ENCODE measurements at places on chromosomes 1 and 21.

DNA sequence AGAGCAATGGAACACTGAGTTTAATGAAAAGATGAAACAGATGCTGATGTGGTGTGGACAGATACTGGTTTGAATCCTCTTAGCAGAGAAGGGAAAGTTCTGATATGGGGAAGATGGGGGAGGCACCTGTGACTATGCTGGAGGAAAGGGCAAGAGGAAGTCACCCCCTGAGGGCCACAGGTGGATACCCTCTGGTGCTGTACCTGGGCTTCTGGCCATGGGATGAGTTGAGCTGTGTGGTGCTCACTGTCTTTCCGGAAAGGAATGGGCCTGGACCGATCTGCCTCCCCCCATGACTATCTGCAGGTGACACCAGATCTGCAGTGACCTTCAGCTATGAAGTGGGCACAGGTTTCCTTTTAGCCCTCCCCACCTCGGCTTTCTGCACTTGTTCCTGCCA, 52.4 kb downstream of the IER5 start:
- DNase-seq: no peak

DNA sequence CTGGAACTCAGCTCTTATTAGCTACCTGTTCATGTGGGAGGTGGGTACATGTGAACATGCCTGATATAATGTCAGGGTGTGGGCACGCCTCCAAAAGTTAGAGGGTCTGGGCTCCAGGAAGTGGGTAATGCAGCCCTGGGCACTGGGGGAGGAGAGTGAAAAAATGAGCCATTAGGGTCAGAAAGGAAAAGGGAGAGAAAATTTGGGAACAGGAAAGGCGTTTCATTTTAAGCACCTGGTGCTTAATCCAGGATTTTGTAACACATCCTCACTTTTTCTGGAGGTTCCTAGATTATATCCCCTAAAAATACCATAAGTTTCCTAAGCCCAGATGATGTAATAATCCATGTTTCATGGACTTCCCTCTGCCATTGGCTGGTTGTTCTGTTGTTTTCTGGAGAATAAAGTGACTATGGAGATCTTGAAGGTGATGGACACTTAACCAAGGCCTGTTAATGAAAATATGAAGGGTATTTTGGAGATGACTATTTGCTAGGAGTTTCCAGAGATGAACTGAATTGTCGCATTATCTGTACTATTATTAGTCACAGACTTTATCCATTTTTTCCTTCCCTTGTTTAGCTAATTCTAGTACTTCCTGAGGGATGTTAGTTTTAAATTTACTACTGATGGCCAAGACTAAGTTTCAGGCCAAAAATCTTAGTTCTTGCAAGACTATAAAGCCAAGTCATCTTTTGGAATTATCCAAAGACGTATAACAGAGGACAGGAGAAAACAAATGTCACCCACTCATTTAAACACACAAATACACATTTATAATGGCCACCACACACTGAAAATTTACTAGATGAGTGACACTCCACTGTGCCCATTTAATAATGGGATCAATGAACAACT, 24.4 kb upstream of the TARBP1 start:
- DNase-seq: no peak

- peak; percentile 79 for DNase-seq
These were observed 425.3 kb downstream of the DUSP10 start for GRCh38 chr1:221316491-221317056.

GRCh38 chr21:36728371-36729111, 29.6 kb downstream of the SIM2 start:
- DNase-seq: no peak

GRCh38 chr1:198472119-198472518, 68.4 kb downstream of the ATP6V1G3 start:
- no peak for DNase-seq

DNA sequence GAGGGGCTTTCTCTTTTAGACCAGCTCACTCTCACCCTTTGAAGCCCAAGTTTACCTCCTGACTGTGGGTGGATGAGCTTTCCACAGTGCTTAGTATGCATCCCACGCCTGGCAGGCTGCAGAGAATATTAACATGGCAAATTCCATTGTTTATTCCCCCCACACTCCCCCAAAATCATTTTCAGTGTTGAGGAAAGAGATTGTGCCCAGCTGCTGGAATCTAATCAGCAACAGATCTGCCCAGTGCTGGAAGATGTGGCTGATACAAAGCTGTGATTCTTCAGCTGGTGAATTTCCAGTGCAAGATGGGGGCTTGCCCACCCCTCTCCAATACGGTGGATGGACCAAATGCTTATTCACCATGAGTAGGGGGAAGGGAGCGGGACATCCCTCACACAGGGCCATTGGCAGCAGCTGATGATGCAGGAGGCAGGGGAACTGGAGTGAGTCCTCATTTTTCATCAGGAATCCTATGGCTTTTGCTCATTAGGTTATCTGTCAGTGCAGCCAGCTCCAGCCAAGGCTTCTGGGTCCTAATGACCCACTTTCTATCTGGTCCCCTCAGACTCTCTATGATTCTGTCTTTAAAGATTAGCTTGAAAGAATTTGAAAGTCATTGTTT, 39.7 kb upstream of the KCNA3 start:
- DNase-seq: no peak

DNA sequence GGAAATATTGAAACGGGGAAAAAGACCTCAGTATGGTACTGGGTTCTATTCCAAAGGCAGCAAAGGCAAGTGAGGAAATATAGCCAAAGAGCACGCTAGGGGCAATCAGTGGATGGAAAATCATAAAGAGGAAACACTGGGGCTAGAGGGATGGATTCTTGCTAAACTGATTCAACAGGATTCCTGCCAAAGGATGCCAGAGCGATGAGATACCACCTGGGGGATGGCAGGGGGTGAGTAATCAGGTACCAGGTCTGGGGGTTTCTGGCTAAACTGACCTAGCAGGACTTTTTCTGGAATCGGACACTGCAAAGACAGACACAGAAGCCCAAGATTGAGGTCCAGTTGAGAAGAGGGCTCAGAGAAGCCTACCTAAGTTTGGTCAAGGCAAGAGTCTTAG, 6.7 kb downstream of the CHI3L2 start:
- peak; percentile 33 for DNase-seq

DNA sequence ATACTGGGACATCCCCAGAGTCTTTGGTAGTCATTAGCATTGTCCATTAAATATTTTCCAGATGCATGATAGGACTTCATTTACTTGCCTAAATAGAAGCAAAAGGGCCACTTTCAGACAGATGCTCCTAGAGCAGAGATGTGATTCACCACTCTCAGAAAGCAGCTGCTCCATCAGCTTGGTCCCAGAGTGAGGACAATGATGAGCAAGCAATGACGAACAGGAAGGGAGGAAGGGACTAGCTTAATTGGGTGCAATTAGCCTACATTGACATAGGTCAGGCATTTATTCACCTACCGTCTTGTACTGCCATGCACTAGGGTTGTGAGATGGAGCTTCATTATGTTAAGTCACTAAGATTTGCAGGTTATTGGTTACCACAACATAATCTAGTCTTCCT, 85.1 kb upstream of the PLXNA2 start:
- DNase-seq: no peak

- peak; percentile 37 for DNase-seq
These were observed at the start of gene PTGFRN for GRCh38 chr1:116909512-116910378. Gene PTGFRN, plus strand, starts transcription at chr1:116909916. Its CDS starts 288 bp downstream, at chr1:116910204.

Measured in fibroblast of mammary gland (primary cell).